ENCODE measurements at places on chromosomes 4 and X. TPM values are rescaled to one million over a fixed set of nuclear protein-coding genes. Genes with fewer than 3 reads are reported as not detected.

- peak; percentile 6 for DNase-seq
Observed at GRCh38 chrX:78024349-78025059, 55.1 kb upstream of the PGAM4 start.

DNA sequence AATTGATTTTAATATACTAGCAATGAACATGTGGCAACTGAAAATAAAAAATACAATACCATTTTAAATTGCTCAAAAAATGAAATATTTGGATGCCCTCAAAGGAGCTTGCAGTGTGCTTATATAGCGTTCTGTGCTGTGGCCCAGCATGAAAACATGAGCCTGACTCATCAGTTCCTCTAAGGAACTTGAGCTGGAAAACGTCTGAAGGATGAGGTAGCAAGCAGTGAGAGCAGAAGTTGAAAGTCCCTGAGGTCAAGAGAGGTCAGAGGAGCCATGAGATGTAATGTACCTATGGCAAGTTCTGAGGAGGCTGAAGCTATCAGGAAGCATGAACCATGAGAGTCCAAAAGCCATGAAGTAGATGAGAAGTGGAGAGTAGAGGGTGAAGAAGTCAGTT lies 59.7 kb downstream of the HMGB3 start:
- DNase-seq = no peak

TREX2 gene
- total RNA-seq = 3.8 TPM

DNA sequence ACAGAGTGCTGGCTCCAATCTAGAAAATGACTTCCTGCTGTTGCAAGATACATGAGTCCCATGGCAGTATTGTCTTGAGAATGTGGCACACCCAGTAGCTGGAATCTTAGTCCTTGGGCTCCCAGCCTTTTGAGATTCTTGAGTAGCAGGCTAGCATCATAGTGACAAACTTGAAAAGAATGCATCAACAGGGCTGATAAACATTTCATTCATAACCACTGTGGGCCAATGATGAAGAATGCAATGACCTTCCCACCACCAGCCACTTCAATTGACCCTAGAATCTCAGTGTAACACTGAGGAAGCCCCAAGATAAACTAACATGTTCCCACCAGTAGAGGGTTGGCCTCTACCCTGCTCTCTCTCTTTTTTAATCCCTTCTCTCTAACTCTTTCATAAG lies 329.3 kb downstream of the GBA3 start:
- DNase-seq = no peak

GRCh38 chrX:133090236-133090809 lies 6.6 kb downstream of the USP26 start:
- DNase-seq = no peak

DNA sequence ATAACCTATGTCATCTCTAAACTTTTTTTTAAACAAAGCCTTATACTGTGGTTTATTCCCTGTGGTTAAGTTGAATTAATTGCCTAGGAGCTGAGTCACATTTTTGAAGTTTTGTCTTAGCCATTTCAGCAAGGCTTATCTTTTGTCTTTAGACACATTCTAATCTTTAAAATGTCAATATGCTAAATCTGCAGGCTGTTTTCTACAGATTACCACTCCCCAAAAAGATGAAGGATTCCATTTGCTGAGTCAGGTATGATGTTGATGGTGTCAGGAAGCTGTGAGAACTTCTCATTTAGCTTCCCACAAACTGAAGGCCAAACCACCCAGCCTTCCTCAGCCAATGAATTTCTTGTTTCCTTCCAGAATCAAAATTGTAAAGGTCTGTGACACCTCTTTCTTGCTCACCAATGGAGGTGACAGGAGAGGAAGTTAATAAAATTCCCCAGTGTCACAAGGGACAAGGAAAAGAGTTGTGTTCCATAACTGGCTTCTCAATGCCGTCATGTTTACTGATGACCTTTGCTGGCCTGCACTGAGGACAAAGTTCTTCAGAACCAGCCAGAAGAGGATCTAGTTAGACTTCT lies 3.7 kb upstream of the CXCL6 start:
- no peak for DNase-seq

- no peak for DNase-seq
Observed at GRCh38 chr4:88320224-88320779, 35.9 kb upstream of the PPM1K start.

- no peak for DNase-seq
Observed at GRCh38 chr4:168797738-168798375, 212.2 kb downstream of the CBR4 start.

MAGIX gene
- total RNA-seq = 0.57 TPM

GRCh38 chr4:100206850-100207249 lies 16.6 kb upstream of the DDIT4L start:
- no peak for DNase-seq

DNA sequence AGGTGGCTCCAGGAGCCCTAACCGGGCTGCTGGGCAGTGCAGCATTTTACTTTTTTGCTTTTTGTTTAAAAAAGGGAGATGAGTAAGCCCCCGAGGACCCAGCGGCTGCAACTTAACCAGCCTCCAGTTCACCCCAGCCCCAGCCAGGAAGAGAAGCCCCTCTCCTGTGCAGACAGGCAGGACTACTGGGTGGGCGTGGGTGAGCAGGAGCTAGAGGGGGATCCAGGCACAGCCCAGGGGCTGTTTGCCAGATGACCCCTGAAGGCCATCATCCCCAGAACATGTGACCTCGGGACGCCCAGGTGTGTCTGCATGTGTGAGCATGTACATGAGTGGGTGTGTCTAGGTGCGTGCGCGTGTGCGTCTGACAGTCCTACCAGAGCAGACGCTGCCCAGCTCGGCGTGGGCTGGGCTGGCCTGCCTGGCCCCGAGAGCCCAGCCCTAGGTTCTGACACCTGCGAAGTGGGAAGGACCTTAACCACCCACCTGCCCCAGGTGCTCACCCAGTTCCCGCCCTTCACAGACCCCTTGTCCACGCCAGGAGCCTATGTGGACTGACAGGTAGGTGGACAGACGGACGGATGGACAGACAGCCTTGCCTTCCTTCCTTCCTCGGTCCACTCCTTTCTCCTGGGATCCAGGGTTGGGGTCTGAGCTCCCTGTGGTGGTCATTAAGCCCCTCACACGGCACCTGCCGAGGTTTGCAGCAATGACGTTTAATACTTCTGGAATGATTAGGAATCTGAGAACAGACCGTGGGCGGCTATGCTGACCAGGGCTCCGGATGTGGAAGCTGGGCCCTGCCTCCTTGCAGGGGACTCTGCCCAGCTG lies 7.8 kb upstream of the HAUS3 start:
- DNase-seq = peak; percentile 1

DNA sequence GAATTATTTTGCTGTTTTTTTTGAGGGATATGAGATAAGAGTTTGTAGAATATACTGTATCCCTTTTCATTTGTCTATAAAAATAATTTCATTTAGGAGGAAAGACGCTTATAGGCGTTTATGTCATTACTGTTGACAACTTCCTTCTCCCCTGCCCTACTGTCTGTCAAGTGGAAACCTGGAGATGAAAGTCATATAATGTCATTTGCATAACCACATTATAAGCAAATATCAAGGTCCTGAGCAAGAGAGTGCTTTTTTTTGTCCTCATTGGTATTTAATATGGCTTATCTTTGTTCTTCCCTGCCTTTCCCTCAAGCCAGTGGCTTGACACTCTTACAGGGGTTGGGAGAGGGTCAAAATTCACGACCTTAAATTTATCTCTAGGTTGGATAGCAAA lies 55.8 kb downstream of the LRP2BP start:
- DNase-seq = peak; percentile 30

OCIAD2 gene
- total RNA-seq = 83.0 TPM

DNA sequence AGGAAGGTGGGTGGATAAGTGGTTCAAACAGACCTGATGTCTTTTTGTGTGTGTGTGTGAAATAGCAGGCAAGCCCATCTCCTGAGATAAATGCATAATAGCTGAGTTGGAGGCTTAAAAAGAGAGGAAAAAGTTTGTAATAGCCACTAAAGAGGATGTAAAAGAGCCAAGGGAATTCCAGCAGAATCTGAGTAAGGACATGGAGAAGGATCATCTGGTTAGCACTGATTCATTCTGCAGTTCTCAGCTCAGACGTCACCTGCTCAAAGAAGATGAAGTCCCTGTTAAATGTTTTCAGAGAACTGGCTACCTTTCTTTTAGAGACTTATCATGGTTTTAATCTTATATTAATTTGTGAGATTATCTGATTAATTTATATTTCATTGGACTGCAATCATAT lies 21.0 kb upstream of the IL13RA2 start:
- DNase-seq = no peak

SORBS2 gene
- total RNA-seq = 0.07 TPM

DNA sequence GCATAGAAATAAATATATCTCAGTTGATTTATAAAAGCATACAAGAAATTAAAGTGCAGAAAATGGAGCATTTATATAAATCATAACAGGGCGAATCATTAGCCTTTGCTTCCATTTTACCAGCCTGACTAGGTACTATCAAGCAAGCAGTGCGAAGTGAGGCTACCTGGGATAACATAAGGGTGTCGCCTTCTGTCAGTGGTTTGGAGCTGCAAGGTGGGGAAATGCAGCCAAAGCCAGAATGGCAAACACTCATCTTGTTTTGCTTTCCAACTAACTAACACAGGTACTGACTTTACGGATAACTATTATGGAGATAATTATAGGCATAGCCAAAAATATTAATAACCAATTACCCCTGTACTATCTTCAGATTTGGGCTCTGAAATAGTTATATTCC lies 1459.8 kb downstream of the RAPGEF2 start:
- DNase-seq = no peak

PITX2 gene
- total RNA-seq = not detected

GRCh38 chr4:102247041-102247440 lies 98.2 kb downstream of the SLC39A8 start:
- DNase-seq = no peak

DNA sequence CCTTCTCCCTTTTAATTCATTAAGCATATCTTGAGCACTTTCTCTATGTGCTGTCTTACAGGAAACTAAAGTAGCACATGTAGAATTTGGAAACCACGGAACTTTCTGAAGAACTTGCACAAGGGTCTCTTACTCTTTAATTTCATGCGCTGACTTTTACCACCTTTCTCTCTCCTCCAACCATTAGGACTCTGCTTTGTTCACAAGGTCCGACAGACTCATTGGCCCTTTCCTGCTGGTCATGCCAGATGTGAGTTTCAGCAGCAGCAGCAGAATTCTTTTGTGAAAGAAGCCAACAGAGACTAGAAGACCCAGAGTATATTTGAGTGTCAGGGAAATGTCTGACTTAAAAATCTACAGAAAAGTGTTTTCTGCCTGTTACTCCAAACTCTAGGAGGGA lies 207.1 kb downstream of the GUCY2F start:
- DNase-seq = no peak

HNRNPH2 gene
- total RNA-seq = 44.1 TPM

CXCL5 gene
- total RNA-seq = 0.59 TPM

DNA sequence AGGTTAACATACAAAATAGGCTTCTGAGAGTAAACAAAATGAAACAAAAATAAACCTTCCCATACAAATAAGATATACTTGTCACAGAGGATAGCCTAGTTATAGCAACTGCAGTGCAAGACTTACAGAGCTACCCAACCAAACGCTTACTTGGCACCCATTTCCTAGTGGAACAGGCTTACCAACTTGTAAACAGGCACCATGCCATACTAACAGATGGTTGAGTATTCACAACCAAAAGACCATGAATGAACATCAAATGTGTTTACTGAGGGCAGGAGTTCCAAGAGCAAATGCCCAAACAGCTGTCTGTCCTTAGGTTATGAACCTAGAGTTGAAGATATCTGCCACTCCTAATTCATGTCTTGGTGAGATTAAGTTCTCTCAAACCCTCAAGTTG lies 2629.2 kb downstream of the PCDH7 start:
- DNase-seq = no peak

TMPRSS11A gene
- not detected for total RNA-seq

DNA sequence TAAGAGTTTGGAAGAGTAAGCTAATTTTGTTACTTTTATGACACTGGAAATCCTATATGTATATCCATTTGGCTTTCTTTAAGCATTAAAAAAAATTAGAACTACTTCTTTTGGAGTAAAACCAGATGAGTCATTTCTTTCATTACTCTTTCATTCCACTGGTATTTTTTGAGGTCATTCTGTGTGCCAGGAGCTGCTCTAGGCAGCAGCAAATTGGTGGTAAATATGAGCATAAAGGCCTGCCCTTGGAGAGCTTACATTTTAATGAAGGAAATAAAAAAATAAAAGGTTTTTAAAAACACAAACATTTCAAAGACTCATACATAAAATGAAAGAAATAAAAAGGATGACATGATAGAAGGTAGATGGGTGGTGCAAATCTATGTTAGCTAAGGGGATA lies 37.4 kb downstream of the MID1 start:
- DNase-seq = no peak

DNA sequence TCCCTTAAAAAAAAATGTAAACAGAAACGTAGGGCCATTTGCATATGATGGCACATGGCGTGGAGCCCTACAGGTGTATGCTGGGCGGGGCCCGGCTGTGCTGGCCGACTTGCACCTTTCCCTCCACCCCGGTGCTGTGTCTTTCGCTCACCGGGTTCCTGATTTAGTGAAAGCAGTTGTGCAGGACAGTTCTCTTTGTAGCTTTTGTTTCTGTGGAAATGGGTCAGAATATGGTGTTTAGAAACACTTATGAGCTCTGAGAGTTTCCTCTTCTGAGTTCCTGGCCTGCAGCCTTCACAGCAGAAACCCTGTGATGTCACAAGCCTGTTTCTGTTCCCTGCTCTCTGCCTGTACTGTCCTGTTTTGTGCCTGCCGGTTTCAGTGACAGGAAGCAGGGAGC lies 22.5 kb upstream of the MSANTD1 start:
- no peak for DNase-seq

DNA sequence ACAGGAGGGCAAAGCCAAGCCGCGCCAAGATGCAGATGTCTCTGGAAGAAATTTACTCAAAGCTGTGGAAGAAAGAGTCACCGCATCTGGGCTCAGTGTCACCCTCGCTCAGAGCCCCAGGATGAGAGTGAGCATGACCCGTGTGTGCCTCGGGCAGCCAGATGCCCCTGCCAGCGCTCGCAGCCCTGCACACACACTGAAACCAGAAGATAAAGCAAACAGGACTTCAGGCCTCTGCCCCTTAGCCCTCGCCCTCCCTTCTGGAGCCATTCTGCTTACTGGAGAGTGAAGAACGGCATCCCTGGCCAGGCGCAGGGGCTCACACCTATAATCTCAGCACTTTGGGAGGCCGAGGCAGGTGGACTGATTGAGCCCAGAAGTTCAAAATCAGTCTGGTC lies 103.0 kb downstream of the IRF2 start:
- DNase-seq = no peak

GRCh38 chrX:119008110-119008744 lies 33.8 kb downstream of the LONRF3 start:
- peak; percentile 19 for DNase-seq

- no peak for DNase-seq
Observed at GRCh38 chrX:137198040-137198439, 164.2 kb upstream of the GPR101 start.

GRCh38 chr4:3463556-3464348 lies 646 bp downstream of the DOK7 start:
- no peak for DNase-seq

BMPR1B gene
- 0.72 TPM for total RNA-seq

DNA sequence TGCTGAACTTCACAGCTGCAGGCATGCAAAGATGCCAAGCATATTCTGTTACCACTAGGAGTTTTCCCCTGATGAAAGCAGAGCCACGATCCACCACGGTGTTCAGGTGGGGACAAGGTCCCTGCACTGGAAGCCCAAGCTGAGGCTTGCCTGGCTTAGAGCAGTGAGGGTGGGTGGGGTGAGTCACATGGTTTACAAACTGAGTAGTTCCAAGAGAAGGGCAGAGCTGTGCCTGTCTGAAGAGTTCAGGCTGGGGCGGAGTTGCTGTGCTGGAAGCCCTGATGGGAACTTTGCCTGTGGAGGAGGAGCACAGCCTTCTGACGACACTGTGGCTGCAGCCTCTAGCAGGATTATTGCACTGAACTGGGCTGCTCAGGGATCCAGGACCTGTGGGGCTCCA lies 45.5 kb downstream of the FAM9B start:
- DNase-seq = no peak
